Pulmonary artery endothelial cell (primary cell): ENCODE measurements at places on chromosomes 11 and 22.
A peak's percentile ranks its signal among the peaks of the same experiment; 100 is the strongest.

DNA sequence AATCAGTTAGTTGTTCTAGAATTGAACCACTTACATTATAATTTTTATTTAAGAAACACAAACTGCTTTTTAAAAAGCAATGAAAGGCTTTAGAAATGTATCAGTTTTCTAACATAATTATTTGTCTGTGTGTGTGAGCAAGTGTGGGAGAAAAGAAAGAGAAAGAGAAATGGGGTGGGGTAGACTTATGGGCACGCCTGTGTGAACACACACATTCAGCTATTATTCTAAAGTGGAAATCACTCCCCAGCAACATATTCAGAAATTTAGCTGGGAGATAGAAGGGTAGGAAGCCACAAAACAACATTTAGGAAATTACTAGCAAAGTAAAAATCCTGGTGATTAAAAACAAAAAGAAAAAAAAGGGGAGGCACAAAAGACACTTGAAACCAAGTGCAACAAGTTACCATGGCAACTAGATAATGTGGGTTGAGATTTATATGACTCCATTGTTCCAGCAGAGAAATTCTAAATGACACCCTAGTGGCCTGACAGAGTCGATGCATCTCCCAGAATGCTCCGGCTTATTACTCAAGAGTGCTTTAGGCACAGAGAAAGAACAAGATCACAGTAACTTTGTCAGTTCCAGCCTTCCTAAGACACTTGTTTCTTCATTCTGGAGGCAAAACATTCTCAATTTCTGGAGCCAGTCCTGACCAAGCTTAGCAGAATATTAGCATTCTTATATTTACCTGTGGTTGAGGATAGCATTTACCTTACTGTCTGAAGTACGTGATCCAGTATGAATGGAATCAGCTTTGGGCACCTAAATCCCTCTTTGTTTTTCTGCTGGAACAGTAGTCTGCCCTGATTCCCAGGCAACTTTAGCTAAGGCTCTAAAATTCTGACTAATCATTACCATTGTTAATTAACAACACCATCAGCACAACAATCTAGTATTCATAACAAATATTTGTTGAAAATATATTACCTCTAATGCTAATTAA lies 444.4 kb downstream of the DLG2 start:
- no peak for DNase-seq

- DNase-seq: peak; percentile 19
Measured at GRCh38 chr11:124276081-124276480, 19.9 kb downstream of the OR8G5 start.

DNA sequence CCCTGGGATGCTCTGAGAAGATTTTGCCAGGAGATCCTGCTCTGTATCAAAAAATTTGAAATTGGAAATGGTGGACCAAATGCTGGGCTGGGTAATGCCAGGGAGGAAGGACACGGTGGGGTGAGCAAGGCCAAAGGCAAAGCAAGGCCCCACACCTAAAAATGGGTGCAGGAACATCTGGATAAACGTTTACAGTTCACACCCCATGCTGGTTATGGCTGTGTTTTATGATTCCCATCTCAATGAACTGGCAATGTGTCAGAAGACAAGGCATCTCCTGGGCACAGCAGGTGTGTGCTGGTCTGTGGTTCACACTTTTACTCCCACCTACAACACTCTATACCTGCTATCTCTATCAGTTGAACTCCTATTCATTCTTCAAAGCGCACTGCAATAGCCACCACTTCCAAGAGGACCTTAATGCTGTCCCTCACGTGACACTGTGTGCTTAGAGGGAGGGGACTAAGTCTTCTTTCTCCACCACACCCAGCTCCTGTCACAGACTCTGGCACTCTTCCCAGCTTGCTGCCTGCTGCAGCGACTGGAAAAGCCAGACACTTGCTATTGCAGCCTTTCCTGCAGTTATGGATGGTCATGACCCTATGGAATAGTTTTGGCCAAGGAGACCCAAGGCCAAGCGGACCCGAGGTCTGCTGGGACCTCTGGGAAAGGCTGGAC lies 277.5 kb downstream of the CTTN start:
- DNase-seq: no peak

- no peak for DNase-seq
Measured at GRCh38 chr11:113904379-113905101, at the start of gene HTR3B. Gene HTR3B, plus strand, starts transcription at chr11:113904796. Its CDS starts 138 bp downstream, at chr11:113904934.

DNA sequence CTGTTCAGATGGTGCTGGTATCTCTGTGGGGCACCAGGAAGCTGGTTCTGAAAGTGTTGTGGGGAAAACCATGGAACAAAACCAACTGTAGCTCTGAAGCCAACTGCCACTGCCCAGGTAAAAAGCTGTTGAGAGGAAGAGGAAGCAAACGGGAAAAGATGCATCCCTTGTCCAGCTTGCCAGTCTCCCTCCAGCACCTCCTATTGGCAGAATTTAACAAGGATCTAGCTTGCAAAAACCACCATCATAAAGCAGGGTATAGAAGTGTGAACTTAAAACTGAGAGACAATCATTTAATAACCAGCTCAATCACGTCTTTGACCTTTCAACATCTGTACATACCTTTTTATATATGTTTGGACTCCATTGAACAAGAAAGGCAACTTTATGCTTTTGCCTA lies 4.5 kb downstream of the PATE1 start:
- DNase-seq: no peak

DNA sequence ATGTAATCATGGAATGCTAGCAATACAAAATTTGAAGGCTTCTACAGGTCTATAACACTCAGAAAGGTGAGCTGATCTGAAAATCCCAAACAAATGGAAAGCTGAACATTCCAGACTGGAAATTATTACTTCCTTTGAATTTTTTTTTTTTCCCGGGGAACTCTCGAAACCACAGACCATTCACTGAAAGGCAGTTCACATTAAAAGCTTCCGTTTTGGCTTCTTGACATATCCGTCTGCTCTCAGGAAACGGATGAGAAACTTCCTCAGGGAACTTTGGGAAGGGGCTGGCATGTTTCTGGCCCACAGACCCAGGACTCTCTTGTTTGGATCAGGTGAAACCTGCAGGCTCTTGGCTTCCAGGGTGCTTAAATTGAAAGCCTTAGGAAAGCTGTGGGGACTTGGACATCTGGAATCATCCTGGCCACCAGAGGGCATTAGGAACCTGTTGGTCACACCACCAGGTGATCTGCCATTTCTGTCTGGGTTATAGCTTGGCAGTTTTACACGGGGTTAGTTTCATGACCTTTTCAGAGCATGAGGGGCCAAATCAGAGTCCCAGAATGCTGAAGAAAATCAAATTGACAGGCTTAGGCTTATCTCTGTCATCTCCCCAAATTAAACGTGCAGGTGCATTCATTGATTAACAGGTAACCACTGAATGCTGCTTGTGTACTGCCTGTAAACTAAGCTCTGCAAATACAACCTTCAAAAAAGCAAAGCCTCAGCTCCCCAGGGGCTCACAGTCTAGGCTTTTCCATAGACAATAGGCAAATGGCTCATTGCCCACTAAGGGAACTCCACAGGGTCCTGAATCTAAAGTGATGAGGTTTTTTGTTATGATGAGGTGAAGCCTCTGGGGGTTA lies 22.7 kb upstream of the GRAMD1B start:
- DNase-seq: peak; percentile 39

DNA sequence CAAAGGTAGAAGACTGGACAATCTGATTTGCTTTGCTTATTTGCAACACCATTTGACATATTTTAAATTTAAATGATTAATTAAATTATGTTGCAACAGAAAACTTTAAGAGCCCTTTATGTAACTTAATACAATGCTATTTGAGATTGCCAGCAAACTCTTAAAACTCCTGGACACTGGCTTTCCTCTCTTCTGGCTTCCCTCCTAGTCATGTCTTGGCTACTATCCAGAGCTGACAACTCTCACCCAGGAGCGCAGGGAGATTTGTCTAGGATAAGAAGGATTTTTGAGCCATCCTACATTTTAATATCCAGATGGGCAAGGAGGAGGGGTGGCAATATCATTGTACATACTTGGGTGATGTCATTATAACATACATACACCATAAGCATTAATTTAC lies 134.3 kb downstream of the ELP4 start:
- DNase-seq: no peak

GRCh38 chr22:43592476-43592875 lies 180.7 kb downstream of the MPPED1 start:
- DNase-seq: no peak

DNA sequence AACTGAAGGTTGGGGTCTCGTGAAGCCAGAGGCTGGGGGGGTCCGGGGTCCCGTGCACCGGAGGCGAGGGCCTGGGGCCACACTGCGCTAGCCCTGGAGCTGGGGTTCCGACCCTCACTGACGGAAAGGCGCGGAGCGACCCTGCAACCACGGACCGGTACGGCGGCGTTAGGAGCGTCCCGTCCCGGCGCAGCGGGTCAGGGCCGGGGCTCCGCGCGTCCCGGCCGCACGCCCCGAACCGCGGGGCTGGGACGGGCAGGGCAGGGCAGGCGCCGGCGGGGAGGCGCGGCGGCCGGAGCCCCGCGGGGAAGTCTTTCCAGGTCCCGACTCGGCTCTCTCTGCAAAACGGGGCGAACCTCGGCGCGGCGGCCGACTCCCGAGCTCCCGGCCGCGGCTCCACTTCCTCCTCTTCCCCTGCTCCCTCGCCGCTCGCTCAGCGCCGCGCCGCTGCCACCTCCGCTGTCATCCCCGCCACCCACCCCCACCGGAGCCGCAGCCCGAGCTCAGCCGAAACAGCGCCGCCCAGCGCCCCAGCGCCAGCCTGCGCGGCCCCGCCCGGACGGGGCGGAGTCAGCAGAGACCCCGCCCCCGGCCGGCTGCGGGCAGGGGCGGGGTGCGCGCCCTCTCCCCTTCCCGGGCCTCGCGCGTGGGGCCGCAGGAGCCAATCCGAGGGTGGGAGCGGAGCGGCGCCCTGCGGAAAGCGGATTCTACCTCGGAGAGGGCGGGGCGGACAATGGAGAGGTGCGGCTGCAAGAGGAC lies at the start of gene GDPD5:
TSS of gene GDPD5 (minus strand) at position 509 of the 759 bp plus-strand sequence. CDS start 48,206 bp downstream, outside the sequence.
- peak; percentile 24 for DNase-seq

DNA sequence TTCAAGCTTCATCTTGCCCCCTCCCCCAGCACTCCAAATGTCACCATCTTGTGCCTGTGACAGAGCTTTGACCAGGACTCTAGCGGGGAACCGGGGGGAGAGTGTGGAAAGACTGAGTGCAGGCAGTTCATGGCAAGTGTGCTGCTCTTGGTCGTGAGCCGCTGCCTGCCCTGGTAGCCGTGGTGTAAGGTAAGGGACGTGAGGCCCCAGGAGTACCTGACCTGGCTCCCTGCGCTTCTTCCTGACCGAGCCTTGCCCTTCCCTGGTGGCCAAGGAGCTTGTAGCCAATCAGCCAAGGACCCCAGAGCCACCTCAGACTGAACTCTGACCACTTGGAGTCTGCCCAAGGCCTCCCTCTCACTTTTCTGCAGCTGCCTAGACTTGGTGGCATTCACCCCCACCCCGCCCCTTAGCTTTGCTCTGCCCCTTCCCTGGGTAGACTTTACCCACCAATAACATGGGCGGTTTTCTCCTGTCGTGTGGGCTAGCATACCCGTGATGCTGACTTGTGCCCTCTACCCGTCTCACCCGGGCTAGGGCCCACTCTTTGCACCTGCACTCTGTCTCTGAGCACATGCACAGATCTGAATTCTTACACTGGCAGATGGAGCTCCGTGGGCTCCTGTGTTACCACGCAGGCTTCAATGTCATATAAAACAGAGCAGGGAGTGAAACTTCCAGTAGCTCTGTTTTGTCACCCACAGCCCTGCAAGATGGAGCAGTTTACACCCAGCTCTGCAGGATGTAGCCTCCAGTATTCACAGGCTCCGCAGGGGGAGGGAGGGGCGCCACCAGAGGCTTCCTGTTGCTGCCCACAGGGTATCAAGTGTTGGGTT lies 1.5 kb downstream of the DGKZ start:
- DNase-seq: no peak

- DNase-seq: no peak
Measured at GRCh38 chr11:115612046-115612730, 108.0 kb upstream of the CADM1 start.

DNA sequence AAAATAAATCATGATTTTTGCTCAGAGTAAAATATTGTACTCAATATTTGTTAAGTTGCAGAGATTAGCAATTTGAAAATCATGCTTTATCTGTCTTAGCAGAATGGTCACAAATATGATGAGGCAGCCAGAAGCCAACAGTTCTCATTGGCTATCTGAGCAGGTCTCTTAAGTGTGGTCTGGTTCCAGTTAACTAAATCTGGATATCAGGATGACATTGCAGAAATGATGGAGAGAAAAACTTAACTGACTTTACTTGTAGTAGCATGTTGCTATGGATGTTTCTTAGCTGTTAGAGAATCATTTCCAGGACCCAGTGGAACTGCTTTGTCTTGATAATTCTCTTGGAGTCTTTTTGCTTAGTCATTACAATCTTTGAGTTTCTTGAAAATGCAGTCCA lies 1070.3 kb downstream of the JRKL start:
- DNase-seq: no peak

- DNase-seq: no peak
Measured at GRCh38 chr11:29679996-29680395, 336.8 kb downstream of the KCNA4 start.

DNA sequence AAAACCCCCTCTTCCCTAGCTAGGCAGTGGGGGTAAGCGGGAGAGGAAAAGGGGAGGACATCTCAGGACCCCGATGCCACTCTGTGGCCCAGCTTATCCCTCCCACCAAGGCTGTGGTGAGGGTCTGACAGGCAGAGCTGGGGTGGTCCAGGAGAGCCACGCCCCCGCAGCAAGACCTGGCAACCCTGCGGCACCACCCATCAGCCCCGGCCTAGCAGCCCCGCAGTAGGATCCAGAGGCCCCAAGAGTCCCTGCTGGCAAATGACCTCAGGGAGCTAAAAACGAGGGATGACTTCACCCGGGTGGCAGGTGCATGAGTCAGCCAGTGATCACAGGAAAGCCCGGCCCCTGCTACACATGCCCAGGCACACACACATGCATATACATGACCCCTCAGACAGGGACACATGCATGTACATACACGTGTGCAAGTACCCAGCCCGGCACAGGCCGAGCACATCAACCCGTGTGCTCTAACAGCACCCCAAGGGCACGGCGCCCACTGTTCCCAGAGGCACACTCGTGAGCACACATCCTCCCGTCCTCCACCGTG lies 32.3 kb downstream of the ARVCF start:
- DNase-seq: no peak

DNA sequence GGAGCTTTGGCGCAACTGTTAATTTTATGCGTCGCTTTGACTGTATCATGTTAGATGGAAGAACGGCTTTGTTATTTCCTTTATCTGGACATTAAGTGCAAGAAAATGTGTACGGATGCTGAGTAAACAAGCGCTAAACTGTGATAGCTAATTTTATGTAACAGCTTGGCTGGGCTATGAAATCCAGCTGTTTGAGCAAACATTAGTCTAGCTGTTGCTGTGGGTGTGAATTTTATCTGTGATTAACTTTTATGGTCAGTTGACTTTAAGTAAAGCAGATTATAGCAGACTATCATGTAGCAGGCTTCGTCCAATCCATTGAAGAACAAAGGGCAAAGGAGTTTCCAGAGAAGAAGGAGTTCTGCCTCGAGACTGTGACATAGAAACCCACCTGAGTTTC lies 14.0 kb downstream of the OR8A1 start:
- no peak for DNase-seq

GRCh38 chr22:44935724-44936123 lies 74.1 kb downstream of the PHF21B start:
- no peak for DNase-seq

- DNase-seq: no peak
Measured at GRCh38 chr11:113350336-113351067, 36.1 kb downstream of the TTC12 start.

GRCh38 chr11:38721586-38722315 lies 2123.7 kb upstream of the RAG2 start:
- DNase-seq: no peak

GRCh38 chr11:2137202-2138067 lies 1.8 kb downstream of the IGF2 start:
- DNase-seq: no peak

GRCh38 chr11:92087725-92088537 lies 136.7 kb upstream of the FAT3 start:
- DNase-seq: no peak
